Retinal pigment epithelial cell (primary cell): ENCODE measurements at places on chromosomes 5 and 9.

DNA sequence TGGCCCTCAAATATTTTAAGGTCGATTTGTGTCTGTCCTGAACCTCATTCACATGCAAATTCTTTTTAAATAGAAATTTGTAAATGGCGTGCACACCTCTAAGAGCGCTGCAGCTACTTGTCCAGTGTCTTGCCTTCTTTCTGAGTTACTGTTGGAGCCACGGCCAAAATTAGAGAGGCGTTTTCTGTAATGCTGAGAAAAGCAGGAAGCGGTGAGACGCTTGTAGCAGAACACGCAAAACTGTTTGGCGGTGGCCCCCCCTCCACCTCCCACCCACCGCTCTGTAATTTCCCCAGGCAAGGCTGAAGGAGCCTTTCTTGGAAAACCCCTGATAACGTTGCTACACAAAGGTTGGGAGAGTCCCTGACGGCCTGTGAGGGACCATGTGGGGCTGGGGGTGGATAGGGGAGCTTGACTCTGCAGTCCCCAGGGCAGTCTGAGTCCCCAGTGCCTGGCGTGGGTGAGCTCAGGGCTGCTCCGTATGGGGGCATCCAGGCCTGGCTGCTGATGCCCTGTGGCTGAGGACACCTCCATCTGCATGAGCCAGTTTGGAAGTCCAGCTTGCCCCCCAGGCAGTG lies 96.5 kb downstream of the GADD45G start:
- DNase-seq: no peak

GRCh38 chr9:120350596-120350995 lies 229.4 kb downstream of the CDK5RAP2 start:
- no peak for DNase-seq

- no peak for DNase-seq
These were observed 111.2 kb downstream of the JAKMIP2 start for GRCh38 chr5:147671365-147671764.

DNA sequence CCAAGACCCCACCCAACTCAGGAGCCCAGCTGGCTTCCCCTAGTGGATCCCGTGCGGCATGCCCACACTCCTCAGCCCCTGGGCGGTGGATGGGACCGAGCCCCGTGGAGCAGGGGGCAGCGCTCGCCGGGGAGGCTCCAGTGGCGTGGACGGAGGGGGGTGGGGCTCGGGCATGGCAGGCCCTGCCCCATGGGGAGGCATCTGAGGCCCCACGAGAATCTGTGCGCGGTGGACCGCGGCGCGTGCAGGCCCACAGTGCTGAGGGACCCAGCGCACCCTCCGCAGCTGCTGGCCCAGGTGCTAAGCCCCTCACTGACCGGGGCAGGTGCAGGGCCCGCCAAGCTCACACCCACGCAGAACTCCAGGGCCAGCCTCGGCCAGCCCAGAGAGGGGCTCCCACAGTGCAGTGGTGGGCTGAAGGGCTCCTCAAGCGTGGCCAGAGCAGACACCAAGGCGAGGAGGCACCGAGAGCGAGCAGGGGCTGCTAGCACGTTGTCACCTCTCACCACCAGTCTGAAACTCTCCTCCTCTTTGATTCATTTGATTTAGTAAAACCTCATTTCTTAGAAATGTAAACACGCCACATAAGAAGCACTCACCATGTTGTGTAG lies 25.6 kb downstream of the RNF130 start:
- DNase-seq: no peak

DNA sequence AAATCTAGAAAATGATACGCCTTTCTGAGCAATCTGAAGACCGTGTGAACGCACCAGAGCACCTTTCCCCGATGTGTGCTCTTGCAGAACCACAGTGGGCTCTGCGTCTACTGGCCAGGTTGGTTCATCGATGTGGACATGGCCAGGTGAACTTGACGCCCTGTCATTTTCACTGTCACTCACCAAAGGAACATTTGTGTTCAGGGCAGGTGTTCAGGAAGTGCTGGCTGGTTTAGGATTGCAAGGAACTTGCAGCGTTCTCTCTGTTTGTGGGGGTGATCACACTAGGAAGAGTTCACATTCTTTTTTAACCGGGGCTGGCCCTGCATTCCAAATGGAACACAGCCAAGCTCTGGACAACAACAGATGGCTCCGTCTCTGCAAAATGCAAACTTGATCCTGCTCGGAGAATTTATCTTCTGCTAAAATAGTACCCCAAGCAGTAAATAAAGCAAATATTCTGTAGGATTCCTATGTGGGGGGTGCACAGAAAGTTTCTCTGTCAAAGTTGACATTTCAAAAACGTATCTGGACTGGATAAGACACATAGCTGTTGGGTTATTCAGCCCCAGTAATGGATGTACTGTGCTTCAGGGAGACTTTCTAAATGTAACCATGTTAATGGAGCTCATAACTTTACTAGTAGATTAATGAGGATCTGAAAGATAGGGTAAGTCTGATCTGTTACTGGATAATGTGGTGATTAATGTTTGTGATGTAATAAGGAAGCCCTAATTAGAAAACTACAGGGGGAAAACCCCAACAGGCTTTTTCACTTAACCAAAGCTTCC lies 45.7 kb upstream of the FANCC start:
- DNase-seq: no peak

DNA sequence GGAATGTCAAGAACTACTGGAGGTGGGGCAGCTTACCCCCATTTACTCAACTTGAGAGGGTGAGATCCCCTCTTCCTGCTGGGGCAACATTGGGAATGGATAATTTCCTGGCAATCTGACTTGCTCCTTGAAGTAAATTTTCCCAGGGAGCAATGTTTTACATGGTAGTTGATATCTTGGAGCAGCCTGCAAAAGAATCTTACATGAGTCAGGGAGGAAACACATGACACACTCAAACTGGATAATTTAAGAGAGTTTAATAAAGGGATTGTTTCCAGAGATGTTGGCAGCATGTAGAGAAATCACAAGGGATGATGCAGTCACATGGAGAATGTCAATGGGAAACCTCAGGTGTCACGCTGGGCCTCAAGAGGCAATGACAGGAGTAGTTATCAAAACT lies 212.5 kb downstream of the GAS1 start:
- DNase-seq: peak; percentile 78

- DNase-seq: no peak
These were observed 65.9 kb upstream of the EFNA5 start for GRCh38 chr5:107736638-107737037.

GRCh38 chr9:71446106-71446472 lies 322.2 kb downstream of the CEMIP2 start:
- DNase-seq: no peak
